ENCODE measurements at places on chromosomes 7 and 10.

- DNase-seq, result no peak
These were observed 95.2 kb downstream of the PLPP4 start for GRCh38 chr10:120552262-120552661.

GRCh38 chr10:43819464-43820230 is 171.0 kb upstream of the ZNF32 start:
- DNase-seq, result no peak

DNA sequence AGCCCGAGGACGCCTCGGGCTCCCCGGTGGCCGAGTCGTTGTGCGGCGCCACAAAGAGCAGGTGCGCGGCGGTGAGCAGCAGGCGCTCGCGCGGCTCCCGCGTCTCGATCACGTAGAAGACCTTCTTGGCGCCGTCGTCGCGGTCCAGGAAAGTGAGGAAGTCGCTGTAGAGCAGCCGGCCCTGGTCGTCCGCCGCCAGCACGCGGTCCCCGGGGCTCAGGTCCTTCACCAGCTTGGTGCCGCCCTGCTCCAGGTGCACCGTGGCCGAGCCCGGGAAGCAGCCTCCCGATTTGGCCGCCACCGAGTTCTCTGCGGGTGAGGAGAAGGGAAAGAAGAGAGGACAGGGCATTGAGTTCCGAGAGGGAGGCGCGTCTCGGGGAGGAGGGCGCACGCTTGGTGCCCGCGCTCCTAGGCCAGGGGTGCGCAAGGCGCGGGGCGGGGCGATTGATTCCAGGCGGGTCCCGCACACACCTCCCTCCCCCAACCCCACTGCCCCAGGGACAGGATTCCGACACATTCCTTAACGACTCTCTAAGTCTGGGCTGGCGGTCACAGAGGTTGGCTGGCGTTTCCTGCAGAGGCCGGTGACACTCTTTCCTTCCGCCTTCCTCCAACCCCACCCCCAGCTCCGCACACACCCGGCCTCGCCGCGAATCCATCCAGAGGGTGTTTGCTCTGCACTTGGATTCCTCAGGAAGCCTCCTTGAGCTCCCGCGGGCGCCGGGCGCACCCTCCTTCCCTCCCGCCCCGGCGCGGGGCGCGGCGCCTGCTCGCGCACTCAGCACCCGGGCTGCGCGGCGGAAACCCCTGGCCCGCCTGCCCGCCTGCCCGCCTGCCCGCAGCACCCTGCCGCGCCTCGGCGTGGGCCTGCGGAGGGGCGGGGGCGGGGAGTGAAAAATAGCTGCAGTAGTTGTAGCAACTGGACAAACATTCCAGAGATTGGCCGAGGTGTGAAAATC is 8.6 kb downstream of the SHH start:
- no peak for DNase-seq

- peak; percentile 54 for DNase-seq
These were observed 729 bp downstream of the DNAJB6 start for GRCh38 chr7:157337316-157338149.

DNA sequence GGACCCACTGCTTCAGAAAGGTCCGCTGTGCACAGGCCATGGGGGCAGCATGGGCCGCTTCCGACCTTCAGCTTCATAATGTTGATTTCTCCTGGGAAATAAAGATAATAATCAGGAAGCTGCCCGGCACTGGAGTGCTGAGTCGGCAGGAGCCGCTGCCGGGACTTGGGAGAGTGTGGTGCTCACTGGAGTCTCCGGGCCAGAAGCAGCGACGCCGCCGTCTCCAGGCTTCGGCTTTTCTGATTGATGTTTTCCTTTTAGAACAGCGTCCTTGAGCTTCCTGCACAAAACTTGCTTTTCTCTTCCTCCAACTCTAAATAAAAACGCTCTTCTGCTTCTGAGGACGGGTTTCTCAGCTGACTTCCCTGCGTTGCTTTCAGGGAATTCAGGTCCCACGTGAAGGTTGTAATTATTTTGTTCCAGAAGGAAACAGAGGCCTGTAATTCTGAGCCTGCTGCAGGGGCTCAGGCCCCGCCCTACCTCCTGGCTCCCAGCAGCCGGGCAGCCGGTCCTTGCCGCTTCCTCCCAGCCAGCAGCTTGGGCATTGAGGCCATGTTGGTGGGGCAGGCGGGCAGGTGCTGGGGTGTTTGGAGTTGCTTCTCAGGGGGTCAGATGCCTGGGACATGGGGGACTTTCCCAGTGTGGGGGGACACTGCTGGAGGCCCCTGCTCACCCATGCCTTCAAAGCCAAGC is 14.7 kb downstream of the PWWP2B start:
- DNase-seq, result no peak

DNA sequence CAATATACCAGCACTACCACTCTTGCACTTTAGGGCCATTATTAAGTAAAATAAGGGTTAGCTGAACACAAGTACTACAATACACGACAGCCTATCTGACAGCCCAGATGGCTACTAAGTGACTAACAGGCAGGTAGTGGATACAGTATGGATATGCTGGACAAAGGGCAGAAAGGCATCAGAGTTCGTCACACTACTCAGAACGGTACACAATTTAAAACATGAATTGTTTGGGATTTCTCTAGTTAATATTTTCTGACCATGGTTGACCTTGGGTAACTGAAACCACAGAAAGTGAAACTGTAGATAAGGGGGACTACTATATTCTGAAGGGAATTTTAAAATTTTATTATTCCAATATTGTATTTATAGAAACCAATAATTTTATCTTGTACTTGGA is 101.3 kb upstream of the SKAP2 start:
- DNase-seq, result no peak

DNA sequence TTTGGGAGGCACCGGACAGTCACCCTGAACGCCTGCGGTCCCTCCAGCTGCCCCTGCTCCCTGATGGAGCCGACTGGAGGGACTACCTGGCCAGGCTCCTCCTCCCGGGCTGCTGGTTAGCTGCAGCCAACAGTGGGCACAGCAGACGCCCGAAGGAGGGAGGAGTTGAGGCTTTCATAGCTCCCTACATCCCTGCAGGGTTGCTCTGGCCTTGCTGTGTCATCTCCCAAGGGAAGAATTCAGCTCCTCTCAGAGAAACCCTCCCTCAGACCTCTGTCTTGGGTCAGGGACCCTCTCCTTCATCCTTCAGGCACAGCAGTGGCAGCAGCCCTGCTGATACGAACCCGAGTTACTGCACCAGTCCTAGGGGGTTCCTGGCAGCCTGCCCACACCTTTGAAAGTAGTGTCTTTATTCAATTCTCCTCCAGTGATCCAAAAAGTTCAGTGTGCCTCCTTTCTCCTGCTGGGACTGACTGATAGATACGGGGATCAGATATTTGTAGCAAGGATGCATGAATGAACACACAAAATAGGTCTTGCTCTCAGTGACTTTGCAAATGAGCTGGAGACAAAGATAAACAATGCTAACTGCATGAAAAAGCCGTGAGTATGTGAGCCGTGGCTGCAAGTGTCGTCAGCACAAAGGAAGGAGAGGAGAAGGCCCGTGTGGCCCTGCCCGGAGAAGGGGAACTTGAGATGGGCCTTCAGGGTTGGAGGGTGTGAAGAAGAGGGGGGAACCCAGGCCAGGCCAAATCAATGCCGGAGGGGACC is 136.6 kb downstream of the PRKAG2 start:
- DNase-seq, result no peak

DNA sequence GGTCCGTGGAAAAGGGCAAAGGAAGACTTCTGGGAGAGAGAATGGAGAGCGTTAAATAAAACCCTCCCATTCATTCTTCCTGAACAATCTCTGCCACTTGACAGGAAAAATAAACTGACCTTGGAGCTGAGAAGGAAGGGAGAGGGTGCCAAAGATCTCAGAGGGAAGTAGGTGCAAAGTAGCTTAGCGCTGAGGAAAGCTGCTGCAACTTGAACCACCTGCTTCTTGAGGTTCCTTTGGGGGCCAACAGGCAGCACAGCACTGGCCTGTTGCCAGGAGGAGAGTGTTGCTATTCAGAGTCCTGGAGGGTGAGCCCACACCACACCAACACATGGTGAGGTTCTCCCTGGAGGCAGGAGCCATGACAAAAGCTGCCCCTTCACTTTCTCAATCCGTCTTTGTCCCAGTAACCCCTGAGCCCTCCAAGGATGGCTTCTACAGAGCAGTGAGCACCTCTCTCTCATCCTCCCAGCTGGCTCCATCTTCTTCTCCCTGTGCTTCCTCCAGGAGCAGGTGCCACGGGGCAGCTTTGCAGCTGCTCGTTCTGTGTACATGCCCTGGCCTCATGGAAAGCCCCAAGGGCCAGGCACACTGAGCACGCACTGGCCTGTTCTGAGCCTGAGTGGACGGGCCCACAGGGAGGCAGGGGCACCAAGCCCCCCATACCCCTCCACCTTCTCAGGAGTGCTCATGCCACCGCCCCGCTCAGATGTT is 101.3 kb downstream of the STRA8 start:
- DNase-seq, result no peak

DNA sequence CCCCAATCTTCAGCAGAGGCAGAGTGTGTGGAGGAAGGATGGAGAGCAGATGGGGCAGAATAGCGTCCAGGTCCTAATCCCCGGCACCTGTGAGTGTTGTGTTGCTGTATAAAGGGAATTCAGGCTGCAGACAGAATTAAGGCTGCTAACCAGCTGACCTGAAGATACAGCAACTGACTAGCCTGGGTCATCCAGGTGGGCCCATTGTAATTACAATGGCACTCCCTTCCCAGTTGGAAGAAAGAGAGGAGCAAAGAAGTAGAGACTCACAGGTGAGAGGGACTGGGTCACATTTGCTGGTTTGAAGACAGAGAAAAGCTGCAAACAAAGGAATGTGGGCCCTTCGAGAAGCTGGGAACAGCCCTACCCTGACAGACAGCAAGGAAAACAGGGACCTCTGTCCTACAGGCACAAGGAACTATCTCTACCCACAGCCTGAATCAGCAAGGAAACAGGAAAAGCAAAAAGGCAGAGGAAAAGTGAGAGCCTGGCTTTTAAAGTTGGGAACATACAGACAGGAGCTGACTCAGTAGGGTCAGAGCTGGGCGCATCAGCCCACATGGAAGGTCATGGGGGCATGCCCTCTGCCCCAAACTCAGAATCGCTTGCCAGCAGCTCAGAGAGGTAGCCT is 11.6 kb upstream of the TMEM72 start:
- no peak for DNase-seq

DNA sequence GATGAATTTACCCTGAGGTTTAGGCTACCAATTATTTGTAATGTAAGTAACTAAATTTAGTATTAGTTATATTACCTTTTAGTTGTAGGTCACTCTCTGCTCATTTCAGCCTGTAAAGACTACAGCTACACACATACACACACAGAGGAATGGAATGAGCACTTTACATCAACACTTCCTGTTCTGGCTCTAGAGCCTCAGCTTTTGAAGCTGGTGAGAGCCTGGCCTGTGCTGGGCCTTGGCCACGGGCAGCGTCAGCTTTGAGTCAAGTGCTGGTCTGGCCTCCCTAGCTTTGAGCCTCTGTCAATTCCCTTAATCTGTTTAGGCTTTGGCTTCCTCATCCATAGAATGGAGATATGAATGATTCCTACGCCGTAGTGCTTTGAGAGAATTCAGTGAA is 141.7 kb downstream of the EGFR start:
- no peak for DNase-seq

DNA sequence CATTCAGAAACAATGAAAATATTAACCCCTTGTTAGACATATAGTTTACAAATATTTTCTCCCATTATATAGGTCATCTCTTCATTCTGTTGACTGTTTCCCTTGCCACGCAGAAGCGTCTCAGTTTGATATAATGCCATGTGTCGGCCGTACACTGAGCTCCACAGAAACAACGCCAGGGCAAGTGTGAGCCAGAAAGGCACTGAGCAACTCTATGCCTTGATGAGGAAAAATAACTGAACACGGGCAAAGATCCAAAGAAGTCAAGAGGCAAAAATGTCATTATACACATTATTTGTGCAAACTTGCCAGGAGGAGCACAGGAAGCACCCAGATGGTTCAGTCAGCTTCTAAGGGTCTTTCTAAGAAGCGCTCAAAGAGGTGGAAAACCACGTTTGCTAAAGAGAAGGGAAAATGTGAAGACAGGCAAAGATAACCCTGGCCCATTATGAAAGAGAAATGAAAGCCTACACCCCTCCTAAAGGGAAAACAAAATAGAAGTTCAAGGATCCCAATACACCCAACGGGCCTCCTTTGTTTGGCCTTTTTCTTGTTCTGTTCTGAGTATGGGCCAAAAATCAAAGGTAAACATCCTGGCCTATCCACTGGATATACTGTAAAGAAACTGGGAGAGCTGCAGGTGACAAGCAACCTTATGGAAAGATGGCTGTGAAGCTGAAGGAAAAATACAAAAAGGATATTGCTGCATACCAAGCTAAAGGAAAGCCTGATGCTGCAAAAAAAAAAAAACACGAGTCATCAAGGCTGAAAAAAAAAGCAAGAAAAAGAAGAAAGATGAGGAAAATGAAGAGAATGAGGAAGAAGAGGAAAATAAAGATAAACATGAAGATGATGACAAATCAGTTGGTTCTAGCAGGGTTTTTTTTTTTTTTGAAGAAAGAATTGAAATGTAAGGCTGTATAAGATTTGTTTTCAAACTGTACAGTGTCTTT is 15.5 kb downstream of the ARHGAP12 start:
- DNase-seq, result no peak

All from activated CD4-positive, alpha-beta T cell treated with anti-CD3 and anti-CD28 coated beads for 24 hours (primary cell).